T-helper 9 cell (primary cell): ENCODE measurements at places on chromosomes 6 and 20.

- no peak for DNase-seq
These were observed 38.5 kb upstream of the TXLNB start for GRCh38 chr6:139330306-139330705.

DNA sequence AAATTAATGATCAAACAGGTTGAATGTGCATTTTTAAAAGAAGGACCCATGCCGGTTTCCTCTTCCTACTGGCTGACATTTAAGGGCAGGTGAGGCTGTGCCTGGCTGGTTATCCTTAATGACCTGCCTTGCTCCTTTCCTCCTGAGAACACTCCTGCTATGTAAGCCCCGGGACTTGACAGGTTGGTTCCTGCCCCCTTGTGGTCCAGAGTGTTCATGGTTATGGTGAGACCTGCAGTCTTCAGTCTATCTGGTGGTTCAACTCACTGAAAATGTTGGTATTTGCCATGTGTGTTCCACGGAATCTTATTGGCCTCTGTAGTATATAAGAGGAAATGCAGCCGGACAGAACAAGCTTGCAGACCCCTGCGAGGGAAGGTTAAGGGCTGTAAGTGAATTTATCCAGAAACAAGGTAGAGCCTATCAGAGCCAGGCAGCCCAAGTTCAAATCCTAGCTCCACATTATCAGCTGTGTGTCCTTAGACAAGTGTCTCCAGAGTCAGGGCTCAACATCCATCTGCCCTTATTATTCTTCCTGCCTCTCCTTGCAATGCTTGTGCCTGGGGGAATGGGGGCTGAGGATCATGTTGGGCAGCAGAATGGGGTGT lies 5.2 kb upstream of the BPIFA3 start:
- no peak for DNase-seq

GRCh38 chr20:59756241-59756640 lies 151.9 kb downstream of the PHACTR3 start:
- DNase-seq = no peak

GRCh38 chr20:54474046-54474445 lies 1.3 kb upstream of the DOK5 start:
- DNase-seq = no peak

GRCh38 chr6:102799051-102799450 lies 1405.5 kb downstream of the GRIK2 start:
- no peak for DNase-seq

GRCh38 chr20:54028276-54029011 lies 42.0 kb downstream of the BCAS1 start:
- no peak for DNase-seq
